ENCODE measurements at places on chromosomes 13 and 19. TPM values are rescaled to one million over a fixed set of nuclear protein-coding genes. Genes with fewer than 3 reads are reported as not detected.
A peak's percentile ranks its signal among the peaks of the same experiment; 100 is the strongest.

- H3K36me3 ChIP-seq: peaks cover 4% of the 10 kb centered on the region
- no peak for DNase-seq
- peaks cover 9% of the 10 kb centered on the region for H3K27me3 ChIP-seq
These were observed 29.6 kb downstream of the OLFM4 start for GRCh38 chr13:53058065-53058679.

DNA sequence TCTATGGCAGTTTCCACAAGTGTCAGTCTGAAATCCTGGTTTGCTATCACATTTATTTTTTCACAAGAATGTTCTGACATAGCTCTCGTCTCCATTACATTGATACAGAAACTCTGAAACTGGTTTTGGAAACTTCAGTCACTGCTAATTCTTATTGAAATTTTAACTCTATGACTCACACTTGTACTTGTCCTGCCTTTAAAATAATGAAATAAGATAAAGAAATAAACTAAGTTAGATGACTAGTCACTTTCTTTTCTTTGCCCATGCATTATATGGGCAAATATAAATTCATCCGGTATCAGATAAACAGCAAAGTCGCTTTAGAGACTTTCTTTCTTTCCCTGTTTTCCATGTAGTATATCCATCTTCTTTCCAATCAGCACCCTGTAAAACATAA, 257.5 kb downstream of the PCDH9 start:
- no peaks in the 10 kb centered on the region for H3K27me3 ChIP-seq
- no peak overlapping the region for H3K4me3 ChIP-seq
- H3K36me3 ChIP-seq: no peaks in the 10 kb centered on the region

Gene CEACAM21
- total RNA-seq: 4.8 TPM

DNA sequence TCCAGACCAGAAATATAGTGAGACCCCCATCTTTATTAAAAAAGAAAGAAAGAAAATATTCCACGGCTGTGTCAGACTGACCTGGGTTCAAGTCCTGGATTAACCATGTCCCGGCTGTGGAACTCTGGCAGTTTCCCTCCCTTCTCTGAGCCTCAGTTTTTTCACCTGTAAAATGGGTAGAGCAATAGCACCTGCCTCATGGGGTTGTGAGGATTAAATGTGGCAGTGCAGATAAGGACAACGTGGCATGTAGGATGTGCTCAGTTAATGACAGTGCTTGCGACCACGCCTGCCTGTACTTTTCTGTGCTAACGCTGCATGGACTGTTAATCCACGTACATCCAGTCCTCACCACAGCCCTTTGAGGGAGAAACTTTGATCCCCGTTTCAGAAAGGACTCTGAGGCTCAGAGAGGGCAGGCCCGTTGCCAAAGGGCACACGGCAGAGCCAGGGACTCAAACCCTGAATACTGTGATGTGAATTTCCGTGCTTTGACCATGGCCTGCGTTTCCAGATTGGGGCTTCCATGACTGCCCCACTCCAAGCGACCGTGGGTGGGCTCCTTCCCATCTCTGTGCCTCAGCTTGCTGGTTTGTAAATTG, 16.1 kb downstream of the SBK2 start:
- no peak for DNase-seq
- H3K27me3 ChIP-seq: no peaks in the 10 kb centered on the region
- no peaks in the 10 kb centered on the region for H3K4me1 ChIP-seq
- H3K4me3 ChIP-seq: no peak overlapping the region
- H3K27ac ChIP-seq: no peak overlapping the region
- no peaks in the 10 kb centered on the region for H3K36me3 ChIP-seq

DNA sequence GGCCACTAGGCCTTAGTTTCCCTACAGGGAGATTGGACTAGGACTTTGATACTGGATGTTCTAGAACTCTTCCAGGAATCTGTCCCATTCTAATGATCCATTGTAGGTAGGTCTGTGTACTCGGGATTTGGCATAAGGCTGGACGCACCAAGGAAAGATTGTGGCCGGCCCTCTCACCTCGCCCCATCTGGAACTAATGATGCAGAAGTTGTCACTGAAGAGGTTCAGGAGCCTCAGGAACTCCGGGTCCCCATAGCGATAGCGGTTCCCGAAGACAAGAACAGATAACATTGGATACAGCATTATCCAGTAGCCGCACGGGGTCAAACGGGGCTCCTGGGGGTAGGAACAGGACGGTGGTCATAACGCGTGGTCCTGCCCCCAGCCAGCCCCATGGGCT, 11.2 kb downstream of the EGLN2 start:
- peak overlapping the region; percentile 24 for H3K4me3 ChIP-seq
- DNase-seq: no peak
- no peaks in the 10 kb centered on the region for H3K27me3 ChIP-seq
- peaks cover 22% of the 10 kb centered on the region for H3K4me1 ChIP-seq
- peak overlapping the region; percentile 78 for H3K27ac ChIP-seq
- no peaks in the 10 kb centered on the region for H3K36me3 ChIP-seq

DNA sequence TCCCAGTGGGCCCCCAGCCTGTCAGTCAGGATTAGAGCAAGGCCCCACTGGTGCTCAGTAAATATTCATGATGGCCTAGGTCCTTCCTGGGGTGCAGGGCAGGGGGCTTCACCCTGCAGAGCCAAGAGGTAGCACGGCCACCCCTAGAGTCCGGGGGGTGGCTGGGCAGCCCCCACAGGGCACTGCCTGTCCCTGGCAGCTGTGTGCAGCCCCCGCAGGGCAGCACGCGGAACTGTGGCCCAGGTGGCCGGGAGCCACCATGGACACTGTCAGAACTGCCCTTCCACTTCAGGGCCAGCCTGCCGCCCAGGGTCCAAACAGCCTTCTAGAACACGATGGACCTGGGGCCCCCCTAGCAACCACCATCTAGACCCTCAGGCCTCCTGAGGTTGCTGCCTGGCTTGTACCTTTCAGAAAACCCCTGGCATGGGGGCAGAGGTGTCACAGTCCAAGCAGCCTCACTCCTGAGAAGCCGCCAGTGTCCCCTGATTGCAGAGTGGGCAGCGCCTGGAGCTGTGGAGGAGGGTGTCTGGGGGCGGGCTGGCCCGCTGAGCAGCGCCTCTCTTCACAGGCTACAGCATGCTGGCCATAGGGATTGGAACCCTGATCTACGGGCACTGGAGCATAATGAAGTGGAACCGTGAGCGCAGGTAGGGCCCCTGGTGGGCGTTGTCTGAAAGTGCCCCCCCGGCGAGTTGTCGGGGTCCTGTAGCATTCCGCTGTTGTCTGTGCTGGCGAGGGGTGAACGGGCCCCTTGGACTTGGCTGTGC, 2.9 kb upstream of the YJEFN3 start:
- no peak overlapping the region for H3K27ac ChIP-seq
- no peak overlapping the region for H3K4me3 ChIP-seq
- no peaks in the 10 kb centered on the region for H3K4me1 ChIP-seq
- H3K27me3 ChIP-seq: no peaks in the 10 kb centered on the region

Gene COX7A1
- 47.1 TPM for total RNA-seq

Gene GPI
- total RNA-seq: 189 TPM

DNA sequence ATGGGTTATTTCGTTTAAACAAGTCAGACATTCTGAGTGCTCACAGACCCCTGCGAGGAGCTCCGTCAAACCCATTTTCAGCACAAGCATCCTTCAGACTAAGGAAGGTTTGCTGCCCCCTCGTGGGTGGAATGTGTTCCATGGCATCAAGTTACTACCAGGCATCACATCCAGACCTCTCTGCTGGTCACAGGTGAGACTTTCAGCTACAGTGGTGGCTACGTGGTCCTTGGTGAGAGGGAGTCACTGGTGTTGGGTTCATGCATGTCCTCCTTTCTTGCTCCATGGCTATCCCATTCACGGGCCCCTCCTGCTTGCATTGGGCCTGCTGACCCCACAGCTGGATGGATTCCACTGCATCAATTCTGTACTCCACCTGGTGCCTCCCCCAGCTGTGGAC, 9.1 kb upstream of the LILRB5 start:
- H3K4me3 ChIP-seq: no peak overlapping the region
- H3K4me1 ChIP-seq: no peaks in the 10 kb centered on the region
- H3K36me3 ChIP-seq: no peaks in the 10 kb centered on the region
- H3K27ac ChIP-seq: no peak overlapping the region
- peak; percentile 67 for DNase-seq

GRCh38 chr19:8446061-8446709, 1.4 kb downstream of the HNRNPM start:
- no peaks in the 10 kb centered on the region for H3K36me3 ChIP-seq
- DNase-seq: no peak
- H3K27me3 ChIP-seq: no peaks in the 10 kb centered on the region
- peak overlapping the region; percentile 93 for H3K4me3 ChIP-seq

GRCh38 chr13:110211735-110212134, 95.2 kb downstream of the COL4A1 start:
- no peak for DNase-seq
- no peak overlapping the region for H3K4me3 ChIP-seq
- H3K36me3 ChIP-seq: peaks cover 57% of the 10 kb centered on the region
- no peaks in the 10 kb centered on the region for H3K27me3 ChIP-seq
- no peak overlapping the region for H3K27ac ChIP-seq

Gene MUC16
- total RNA-seq: 1.1 TPM

DNA sequence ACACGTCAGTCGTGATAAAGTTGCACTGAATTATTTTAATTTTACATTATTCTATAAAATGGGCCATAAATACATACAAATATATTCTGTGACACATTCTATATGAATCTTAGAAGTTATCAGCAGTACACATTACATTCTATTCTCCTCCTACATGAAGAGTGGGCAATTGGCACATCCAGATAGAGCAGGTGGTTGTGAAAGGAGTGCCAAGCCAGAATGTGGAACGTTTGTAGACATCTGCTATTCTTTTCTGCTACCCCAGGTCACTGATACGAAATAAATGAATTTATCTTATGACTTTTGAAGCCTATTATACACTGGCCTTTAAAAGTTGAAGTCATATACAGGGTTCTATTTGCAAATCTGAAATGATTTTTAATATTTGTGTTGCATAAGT, 373.2 kb downstream of the PCDH17 start:
- no peaks in the 10 kb centered on the region for H3K36me3 ChIP-seq
- DNase-seq: no peak

Gene SHANK1
- 1.4 TPM for total RNA-seq

GRCh38 chr19:50332244-50333038, 3.3 kb upstream of the KCNC3 start:
- peak overlapping the region; percentile 46 for H3K4me3 ChIP-seq
- DNase-seq: peak; percentile 54
- H3K36me3 ChIP-seq: no peaks in the 10 kb centered on the region

Gene NUMBL
- total RNA-seq: 30.2 TPM

Gene FXYD3
- total RNA-seq: 88.4 TPM

Gene SIGLEC5
- total RNA-seq: not detected

Gene PABPC3
- total RNA-seq: 0.17 TPM

Gene SPINT2
- 206 TPM for total RNA-seq

Gene ZNF541
- total RNA-seq: 0.50 TPM

DNA sequence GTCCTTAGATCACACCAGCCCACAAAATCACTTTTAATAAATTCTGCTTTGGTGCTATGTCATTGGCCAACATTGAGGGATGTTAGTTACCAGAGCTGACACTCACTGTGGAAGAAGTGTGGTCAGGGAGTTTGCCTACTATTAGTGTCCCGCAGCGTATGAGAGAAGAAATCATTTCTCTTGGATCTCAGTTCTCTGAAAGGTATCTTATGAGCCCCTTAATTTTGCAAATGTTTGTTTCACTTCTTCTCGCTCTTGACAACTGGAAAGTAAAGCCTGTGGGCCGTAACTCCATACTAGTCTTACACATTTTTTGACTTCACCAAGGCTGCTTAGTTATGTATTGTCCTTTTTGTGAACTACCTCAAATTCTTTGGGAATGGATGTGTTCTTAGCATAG, 80.9 kb downstream of the FLT1 start:
- no peak for DNase-seq
- peaks cover 23% of the 10 kb centered on the region for H3K4me1 ChIP-seq
- H3K27me3 ChIP-seq: no peaks in the 10 kb centered on the region
- H3K27ac ChIP-seq: no peak overlapping the region
- no peaks in the 10 kb centered on the region for H3K36me3 ChIP-seq

DNA sequence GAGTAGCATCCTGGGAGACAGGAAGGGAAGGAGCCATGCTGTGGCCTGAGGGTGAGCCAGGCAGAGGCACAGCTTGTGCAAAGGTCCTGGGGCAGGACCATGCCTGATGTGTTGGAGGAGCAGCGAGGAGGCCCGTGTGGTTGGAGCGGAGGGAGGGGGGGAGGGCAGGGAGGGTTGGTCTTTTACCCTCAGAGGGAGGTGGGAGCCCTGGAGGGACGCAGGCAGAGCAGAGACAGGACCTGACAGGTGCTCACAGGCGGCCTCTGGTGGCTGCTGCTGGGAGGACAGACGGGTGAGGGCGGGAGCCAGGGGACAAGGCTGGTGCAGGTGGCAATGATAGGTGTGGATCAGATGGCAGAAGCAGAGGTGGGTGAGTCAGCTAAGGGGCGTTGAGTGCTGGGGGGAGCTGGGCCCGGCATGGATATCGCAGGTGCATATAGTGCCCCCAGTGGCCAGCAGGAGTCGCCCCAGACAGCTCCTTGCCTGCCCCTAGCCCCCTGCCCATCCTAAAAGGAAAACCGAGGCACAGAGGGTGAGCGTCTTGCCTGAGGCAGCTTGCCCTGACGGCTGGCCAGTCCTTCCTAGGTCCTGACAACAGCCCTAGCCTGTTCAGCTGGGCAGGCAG, 9.8 kb upstream of the GNA15 start:
- no peaks in the 10 kb centered on the region for H3K4me1 ChIP-seq
- no peak overlapping the region for H3K4me3 ChIP-seq
- H3K27ac ChIP-seq: no peak overlapping the region
- peak; percentile 39 for DNase-seq
- H3K36me3 ChIP-seq: peaks cover 22% of the 10 kb centered on the region

- no peaks in the 10 kb centered on the region for H3K36me3 ChIP-seq
- DNase-seq: no peak
- H3K27me3 ChIP-seq: no peaks in the 10 kb centered on the region
- no peaks in the 10 kb centered on the region for H3K4me1 ChIP-seq
These were observed 601.3 kb upstream of the MIR17HG start for GRCh38 chr13:90746230-90746629.

Gene FFAR2
- total RNA-seq: 0.85 TPM

DNA sequence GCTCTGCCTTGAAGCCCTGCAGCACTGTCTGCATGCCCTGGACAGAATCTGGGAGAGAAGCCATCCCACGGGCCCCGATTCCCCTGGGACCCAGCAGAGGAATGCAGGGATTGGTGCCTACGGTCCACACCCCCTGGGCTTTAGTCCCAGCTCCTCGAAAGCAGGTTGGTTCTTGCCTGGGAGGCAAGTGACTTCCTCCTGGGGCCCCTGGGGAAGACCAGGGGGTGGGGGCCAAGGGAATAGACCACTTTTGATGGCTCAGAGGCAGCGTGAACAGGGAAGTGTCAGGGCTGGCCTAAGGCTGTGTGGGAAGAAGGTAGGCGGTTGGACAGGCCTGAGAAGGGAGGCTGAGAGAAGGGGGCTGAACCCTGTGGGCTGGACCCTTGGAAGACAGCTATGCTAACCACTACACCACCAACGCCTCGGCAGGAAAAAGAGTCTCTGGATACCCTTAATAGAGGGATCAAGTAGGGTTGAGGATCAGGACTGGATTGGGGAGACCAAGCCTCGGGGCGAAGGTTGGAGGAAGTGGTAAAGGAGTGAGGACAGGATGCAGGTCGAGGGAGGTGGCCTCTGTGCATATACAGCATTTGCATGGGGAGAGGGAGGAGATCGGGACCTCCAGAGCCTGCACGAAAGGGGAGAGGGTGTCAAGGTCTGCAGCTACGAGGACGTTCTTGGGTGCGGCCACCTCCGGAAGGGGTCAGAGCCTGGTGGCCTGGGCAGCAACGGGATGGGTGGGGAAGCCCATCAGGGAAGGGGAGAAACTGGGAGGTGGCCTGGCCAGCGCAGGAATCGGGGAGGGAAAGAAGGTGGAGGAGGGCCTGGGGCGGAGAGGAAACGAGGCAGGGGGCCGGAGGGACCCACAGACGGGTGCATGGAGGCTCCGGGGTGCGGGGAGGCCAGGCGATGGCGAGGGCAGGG, 709 bp downstream of the DPP9 start:
- H3K27me3 ChIP-seq: no peaks in the 10 kb centered on the region
- H3K4me3 ChIP-seq: peak overlapping the region; percentile 91
- H3K4me1 ChIP-seq: peaks cover 19% of the 10 kb centered on the region
- peak; percentile 50 for DNase-seq
- peak overlapping the region; percentile 82 for H3K27ac ChIP-seq
- no peaks in the 10 kb centered on the region for H3K36me3 ChIP-seq

All from left lung (tissue), 14 donors.